Activated CD4-positive, alpha-beta memory T cell treated with anti-CD3 and anti-CD28 coated beads, Interleukin-2, amount 10 ng/mL, durations not matched to agents 7 days and 5 days (primary cell): ENCODE measurements at places on chromosomes 16 and 17. TPM values are rescaled to one million over a fixed set of nuclear protein-coding genes. Genes with fewer than 3 reads are reported as not detected.

GRCh38 chr16:11100239-11100750 is 155.7 kb downstream of the SOCS1 start:
- H3K4me3 ChIP-seq: peak overlapping the region; percentile 34
- H3K36me3 ChIP-seq: peaks cover 40% of the 10 kb centered on the region
- H3K4me1 ChIP-seq: peaks cover 84% of the 10 kb centered on the region
- DNase-seq: peak; percentile 84

- H3K4me1 ChIP-seq: no peaks in the 10 kb centered on the region
- peaks cover 12% of the 10 kb centered on the region for H3K27me3 ChIP-seq
- DNase-seq: no peak
- no peak overlapping the region for H3K4me3 ChIP-seq
- H3K27ac ChIP-seq: no peak overlapping the region
Measured at GRCh38 chr17:63463771-63464170, 13.1 kb upstream of the ACE start.

C16orf54 gene
- total RNA-seq: 94.6 TPM

CENPV gene
- 12.3 TPM for total RNA-seq

DNA sequence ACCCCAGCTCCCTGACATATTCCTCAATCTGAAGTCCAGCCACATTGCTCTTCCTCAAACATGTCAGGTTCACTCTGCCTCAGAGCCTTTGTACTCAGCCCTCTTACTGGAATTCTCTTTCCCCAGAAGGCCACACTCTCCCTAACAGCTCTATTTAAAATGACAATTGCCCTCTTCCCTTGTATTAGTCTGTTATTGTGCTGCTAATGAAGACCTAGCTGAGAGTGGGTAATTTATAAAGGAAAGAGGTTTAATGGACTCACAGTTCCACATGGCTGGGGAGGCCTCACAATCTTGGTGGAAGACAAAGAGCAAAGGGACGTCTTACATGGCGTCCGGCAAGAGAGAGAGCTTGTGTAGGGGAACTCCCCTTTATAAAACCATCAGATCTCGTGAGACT is 46.0 kb downstream of the HS3ST2 start:
- H3K27me3 ChIP-seq: no peaks in the 10 kb centered on the region
- no peaks in the 10 kb centered on the region for H3K4me1 ChIP-seq
- H3K4me3 ChIP-seq: no peak overlapping the region
- H3K27ac ChIP-seq: no peak overlapping the region
- no peaks in the 10 kb centered on the region for H3K36me3 ChIP-seq

- no peaks in the 10 kb centered on the region for H3K4me1 ChIP-seq
- peaks cover 10% of the 10 kb centered on the region for H3K27me3 ChIP-seq
- DNase-seq: no peak
- no peak overlapping the region for H3K27ac ChIP-seq
Measured at GRCh38 chr17:79051306-79051705, 23.3 kb upstream of the ENGASE start.

SSTR5 gene
- not detected for total RNA-seq

LRRC37A gene
- 4.6 TPM for total RNA-seq

RAB26 gene
- 0.83 TPM for total RNA-seq

DNA sequence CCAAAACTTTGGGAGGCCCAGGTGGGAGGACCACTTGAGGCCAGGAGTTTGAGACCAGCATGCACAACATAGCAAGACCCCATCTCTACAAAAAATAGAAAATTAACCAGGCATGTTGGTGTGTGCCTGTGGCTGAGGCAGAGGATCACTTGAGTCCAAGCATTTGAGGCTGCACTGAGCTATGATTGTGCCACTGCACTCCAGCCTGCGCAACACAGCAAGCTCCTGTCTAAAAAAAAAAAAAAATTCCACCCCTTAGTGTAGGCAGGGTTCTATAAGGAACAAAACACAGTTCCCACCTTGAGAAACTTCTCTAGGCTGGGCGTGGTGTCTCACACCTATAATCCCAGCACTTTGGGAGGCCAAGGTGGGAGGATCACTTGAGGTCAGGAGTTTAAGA is 36.3 kb upstream of the HAPSTR1 start:
- DNase-seq: no peak
- no peak overlapping the region for H3K27ac ChIP-seq
- H3K36me3 ChIP-seq: no peaks in the 10 kb centered on the region
- peaks cover 4% of the 10 kb centered on the region for H3K4me1 ChIP-seq

- H3K4me1 ChIP-seq: peaks cover 76% of the 10 kb centered on the region
- H3K4me3 ChIP-seq: peak overlapping the region; percentile 68
- peak; percentile 68 for DNase-seq
- H3K27ac ChIP-seq: peak overlapping the region; percentile 93
- peaks cover 34% of the 10 kb centered on the region for H3K36me3 ChIP-seq
- no peaks in the 10 kb centered on the region for H3K27me3 ChIP-seq
Measured at GRCh38 chr17:66508896-66509844, 206.8 kb downstream of the PRKCA start.
